ENCODE measurements at places on chromosomes 7 and 10.

DNA sequence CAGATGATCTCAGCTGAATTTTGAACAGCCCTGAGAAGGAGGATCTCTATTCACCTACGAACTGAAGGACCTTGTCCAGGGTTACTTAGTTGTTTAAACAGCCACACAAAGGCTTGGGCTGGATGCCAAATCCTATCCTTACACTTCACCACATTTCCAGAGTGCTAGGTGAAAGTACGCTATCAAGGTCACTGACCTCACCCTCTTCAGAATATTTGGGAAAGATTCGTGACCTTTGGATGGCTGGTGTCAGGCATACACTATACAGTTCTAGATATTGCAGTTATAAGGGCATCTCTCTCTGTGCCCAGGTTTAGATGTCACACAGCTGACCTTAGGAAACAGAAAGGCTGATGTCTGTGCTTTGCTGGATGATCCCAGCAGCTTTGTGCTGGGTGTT lies 61.2 kb upstream of the ABLIM1 start:
- no peak for DNase-seq

- no peak for DNase-seq
Observed at GRCh38 chr10:6739530-6740174, 159.6 kb upstream of the PRKCQ start.

GRCh38 chr7:1253681-1254181 lies 21.1 kb downstream of the UNCX start:
- no peak for DNase-seq

- DNase-seq = no peak
Observed at GRCh38 chr10:77577666-77578229, 59.9 kb downstream of the KCNMA1 start.

- peak; percentile 88 for DNase-seq
Observed at GRCh38 chr7:70574970-70575799, 556.8 kb upstream of the GALNT17 start.

GRCh38 chr10:116171505-116171904 lies 101.5 kb downstream of the GFRA1 start:
- DNase-seq = no peak

GRCh38 chr10:131998050-131998844 lies 16.5 kb upstream of the BNIP3 start:
- DNase-seq = no peak

- no peak for DNase-seq
Observed at GRCh38 chr10:30583778-30584415, 45.7 kb downstream of the LYZL2 start.
